HTR-8/SVneo (cell line): ENCODE measurements at places on chromosomes 6 and 20.
A peak's percentile ranks its signal among the peaks of the same experiment; 100 is the strongest.

GRCh38 chr6:41588111-41588510 is 41.9 kb downstream of the FOXP4 start:
- DNase-seq, result no peak

DNA sequence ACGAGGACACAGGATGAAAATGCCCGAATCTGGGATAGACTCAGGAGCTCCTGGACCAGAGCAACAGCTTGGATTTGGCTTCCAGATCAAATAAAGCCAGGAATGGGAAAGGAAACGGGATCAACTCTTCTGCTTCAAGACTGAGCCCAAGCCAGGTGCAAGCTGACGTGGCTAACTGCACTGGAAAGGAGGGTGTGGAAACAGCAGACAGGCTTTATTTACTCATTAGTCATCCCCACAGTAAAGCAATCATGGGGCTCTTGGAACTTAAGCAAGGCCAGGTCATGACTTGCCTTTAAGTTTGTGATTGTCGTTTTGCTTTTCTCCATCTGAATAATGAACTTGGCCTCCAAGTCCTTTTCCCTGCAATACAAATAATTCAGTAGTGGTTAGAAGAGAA is 45.2 kb downstream of the KIF16B start:
- DNase-seq, result peak; percentile 38

- no peak for DNase-seq
Measured at GRCh38 chr6:52138284-52138683, 47.9 kb upstream of the IL17A start.

DNA sequence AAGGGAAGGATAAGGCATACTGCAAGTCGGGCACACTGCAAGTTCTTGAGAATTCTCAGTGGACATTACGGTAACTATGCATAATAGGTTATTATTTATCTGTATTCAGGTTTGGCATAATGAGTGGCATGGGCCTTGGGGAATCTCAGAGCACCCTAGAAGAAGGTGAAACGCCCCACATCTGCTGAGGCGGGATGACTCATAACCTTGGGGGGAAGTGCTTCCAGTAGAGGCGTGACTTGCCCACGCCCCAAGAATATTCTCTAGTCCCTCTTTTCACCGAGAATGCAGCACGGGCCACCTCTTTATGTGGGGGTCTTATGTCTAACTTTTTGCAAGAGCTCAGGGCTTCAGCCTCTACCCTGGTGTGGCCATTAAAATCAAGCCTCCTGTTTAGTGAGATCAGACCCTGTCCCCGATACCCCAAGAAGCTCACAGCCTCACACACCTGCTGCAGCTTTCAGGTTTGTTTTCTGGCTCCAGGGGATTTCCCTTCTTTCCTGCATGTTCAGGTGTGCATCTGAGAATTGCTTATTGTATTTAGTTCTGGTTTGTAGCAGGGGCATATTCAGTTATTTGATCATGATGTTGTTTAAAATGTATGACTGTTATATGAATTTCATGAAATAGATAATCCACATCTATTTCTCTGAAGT is 19.1 kb downstream of the ZFP64 start:
- DNase-seq, result no peak

GRCh38 chr6:69768664-69769063 is 28.1 kb downstream of the LMBRD1 start:
- DNase-seq, result no peak

DNA sequence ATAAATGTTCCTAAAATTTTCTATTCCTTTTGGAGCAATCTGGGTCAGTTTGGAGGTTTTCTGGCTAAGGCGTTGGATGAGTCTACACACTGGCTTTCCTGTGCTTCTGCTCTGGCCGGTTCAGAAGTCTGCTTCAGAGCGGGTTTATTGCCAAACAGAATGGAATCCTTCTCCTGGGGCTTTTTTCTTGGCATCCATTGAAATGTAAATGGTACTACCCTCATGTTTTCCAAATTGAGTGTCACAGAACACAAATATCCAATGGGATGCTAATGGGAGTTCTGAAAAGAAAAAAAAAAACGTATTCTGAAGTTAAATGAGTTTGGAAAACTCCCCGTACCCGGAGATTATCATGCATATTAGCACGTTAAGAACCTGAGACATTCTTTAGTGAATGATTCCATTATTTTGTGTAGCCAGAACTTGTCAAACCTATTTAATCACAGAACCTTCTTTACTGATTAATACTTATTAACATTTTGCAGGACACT is 930.3 kb downstream of the QKI start:
- no peak for DNase-seq

GRCh38 chr6:18400831-18401446 is 13.8 kb downstream of the RNF144B start:
- DNase-seq, result no peak

- DNase-seq, result no peak
Measured at GRCh38 chr6:15661853-15662325, 939 bp downstream of the DTNBP1 start.

DNA sequence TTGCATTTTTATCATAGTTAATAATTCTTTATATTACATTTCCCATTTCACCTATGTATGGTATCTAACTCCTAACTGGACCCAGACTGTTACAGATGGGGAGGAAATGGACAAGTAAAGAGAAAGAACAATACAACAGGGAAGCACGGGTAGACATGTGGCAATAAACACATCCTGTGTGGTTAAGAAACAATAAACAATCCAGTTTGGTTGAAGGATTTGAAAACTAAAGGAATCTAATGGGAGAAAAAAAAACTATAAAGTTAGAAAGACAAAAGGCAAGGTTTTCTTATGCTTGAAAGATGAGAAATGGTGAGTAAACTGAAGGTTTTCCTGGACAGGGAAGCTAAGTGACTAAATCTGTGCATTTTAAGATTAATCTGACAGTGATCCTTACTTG is 34.9 kb upstream of the ALDH8A1 start:
- DNase-seq, result no peak

DNA sequence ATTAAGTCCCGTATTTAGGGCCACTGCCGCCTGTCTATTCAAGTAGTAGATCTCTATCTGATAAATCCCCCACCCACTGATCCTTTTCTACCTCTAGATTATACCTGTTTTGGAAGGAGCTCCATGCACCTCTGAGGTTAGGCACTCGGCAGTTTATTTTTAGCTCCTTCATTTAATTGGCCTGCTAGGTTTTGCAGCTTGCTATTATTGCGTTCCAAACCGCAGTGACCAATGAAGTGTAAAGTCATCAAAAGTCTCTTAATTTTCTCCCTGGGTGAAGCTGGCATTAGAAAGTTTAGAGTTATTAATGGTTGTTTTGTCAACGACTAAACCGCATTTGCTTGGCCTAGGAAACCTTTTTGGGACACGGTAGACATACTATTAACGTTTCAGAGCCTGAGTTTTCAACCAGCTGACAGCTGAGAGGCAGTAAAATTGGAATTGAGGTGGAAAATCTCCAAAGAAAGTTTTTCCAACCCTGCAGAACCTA is 60.0 kb downstream of the RFPL4B start:
- DNase-seq, result no peak

GRCh38 chr20:41508335-41508734 is 109.8 kb downstream of the CHD6 start:
- no peak for DNase-seq

DNA sequence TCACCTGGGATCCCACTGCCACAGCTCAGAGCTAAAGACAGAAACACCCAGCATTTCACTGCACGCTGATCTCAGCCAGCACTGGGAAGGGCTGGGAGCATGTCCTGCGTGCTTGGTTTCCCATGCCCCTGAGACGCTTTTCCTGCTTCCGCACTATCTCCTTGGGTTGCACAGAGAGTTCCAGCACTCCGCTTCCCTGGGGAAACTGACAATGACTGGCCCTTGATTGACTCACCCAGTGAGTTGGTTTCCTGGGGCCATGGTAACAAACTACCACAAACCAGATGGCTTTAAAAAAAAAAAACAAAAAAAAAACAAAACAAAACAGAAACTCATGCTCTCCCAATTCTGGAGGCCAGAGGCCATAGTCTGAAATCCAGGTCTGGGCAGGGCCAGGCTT is 14.8 kb upstream of the MAS1L start:
- DNase-seq, result no peak

DNA sequence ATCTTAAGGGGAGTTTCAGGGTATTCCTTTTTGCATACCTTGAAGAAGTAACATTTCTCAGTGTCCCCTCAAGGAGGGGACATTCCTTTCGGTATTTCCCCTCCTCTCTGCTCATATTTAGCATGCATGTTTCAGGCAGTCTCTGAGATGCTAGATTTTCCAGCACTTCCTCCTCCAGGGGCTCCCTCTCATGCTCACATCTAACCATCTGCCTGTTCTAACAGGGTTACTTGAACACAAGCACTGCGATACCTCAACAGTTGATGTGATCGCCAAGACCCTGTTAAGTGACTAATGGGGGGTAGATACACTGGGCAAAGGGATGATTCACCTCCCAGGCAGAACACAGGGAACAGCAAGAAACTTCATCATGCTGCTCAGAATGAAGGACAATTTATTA is 12.9 kb upstream of the MCM3 start:
- DNase-seq, result no peak

DNA sequence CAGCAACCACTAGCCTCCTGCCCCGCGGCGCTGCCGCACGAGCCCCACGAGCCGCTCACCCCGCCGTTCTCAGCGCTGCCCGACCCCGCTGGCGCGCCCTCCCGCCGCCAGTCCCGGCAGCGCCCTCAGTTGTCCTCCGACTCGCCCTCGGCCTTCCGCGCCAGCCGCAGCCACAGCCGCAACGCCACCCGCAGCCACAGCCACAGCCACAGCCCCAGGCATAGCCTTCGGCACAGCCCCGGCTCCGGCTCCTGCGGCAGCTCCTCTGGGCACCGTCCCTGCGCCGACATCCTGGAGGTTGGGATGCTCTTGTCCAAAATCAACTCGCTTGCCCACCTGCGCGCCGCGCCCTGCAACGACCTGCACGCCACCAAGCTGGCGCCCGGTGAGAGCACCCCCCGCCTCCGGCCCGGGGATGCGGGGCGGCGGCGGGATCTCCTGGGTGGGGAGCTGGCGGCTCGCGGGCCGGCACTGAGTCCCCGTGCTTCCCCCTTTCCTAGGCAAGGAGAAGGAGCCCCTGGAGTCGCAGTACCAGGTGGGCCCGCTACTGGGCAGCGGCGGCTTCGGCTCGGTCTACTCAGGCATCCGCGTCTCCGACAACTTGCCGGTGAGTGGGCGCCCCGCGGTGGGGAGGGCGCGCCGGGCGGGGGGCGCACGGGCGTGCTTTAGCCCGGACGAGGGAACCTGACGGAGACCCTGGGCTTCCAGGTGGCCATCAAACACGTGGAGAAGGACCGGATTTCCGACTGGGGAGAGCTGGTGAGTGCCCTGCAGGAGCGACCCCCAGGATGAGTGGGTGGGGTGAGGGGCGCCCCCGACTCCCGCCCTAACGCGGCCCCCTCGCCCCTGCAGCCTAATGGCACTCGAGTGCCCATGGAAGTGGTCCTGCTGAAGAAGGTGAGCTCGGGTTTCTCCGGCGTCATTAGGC is 585 bp downstream of the PIM1 start:
- DNase-seq, result no peak

DNA sequence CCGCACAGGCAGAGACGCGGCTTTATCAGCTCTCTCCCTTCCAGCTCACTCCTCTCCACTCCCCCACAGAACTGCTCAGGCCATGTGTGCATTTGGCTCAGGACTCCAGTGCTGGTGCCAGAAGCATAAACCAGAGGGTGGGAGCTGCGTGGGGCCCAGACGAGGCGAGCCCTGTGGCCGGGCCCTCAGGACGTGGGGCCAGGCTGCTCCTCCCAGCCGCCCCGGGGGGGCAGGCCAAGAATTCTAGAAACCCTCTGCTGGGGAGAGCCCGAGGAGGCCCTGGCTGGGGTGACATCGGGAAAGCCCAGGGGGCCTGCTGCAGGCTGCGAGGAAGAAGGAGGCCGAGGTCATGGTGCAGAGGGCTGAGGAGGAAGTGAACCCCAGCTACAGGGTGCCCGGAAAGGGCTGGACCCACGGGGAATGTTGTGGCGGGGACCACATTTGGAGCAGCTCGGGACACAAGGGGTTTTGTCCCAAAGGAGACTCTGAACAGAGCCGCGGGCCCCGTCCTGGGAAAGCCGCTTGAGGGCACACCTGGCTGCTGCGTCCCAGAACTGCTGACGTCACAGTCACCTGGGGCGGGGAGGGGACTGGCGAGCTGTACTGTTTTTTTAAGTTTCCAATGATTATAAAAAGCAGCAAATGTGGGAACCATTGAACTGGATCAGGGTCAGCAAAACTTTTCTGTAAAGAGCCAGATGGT is 107.1 kb downstream of the BANF2 start:
- no peak for DNase-seq

DNA sequence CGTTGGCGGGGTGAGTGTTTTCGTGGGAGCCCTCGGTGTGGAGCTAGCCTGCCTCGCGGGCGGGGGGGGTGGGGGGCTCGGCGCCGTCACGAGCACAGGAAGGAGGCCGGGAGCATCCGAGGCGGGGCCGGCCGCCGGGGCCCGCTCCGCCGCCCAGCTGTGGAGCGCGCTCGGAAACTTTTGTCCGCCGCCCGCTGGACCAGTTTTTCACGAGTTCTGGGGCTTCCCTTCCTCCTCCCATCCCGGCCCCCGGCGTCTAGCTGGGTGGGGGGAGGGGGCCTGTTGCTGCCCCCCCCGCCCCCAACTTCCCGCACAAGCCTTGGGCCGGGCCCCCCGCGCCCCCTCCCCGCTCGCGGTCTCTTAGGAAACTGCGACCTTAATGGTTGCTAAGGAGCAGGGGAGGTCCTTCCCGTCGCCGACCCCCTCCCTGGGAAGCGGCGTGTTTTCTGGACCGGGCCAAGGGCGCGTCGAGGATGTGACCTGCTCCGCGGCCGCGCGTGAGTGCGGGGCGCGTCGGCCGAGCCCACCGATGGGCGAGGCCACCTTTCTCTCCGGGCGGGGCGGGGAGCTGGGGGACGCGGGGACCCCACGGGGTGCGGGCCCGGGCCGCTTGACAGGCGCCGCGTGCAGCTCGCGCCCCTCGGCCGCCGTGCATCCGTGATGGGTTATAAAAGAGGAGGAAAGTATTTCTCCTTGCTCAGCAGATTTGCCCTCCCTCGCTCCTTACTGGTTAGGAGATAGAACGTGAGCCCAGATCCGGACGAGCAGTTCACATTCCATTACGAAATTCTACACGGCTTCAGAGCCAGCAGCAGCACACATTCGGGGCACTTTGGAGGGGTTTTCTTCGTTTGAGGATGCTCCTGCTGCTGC is 1.4 kb downstream of the RREB1 start:
- DNase-seq, result peak; percentile 64

DNA sequence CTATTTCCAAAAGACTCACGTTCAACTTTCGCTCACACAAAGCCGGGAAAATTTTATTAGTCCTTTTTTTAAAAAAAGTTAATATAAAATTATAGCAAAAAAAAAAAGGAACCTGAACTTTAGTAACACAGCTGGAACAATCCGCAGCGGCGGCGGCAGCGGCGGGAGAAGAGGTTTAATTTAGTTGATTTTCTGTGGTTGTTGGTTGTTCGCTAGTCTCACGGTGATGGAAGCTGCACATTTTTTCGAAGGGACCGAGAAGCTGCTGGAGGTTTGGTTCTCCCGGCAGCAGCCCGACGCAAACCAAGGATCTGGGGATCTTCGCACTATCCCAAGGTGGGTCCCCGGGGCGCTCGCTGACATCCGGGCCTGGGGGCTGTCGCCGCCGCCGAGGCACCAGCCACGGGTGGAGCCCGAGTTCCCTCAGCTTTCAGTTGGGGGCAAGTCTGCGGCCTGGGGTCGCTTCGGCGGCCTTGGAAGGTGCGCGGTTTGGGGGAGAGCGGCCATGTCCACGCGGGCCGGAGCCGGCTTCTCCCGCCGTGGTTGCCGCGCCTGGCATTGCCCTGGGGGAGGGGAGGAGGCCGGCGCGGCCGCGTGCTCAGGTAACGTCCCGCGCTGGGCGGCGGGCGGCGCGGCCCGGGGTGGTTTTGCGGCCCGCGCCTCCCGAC is 429 bp downstream of the AMD1 start:
- no peak for DNase-seq

- DNase-seq, result no peak
Measured at GRCh38 chr6:108744996-108745395, 103.2 kb upstream of the ARMC2 start.
